ENCODE measurements at places on chromosomes 12 and 14.
A peak's percentile ranks its signal among the peaks of the same experiment; 100 is the strongest.

- DNase-seq = no peak
Measured at GRCh38 chr12:118439068-118439467, 62.7 kb downstream of the SUDS3 start.

DNA sequence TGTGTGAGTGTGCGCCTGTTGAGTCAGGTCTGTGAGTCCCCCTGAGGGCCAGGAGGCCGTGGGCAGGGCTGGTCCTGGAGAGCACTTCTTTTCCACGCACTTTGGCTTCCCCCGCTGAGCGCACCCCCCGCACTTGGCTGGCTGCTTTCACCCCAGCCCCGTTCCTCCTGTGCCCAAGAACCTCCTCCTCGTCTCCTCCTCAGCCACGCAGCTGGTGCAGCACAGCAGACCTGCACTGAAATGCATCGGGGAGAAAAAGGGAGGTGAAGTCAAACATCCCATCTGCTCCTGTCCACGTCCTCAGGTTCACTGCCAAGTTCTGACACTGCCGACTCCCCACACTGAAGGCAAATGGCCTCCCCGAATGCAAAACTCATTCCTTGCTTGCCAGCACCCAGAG, 362.7 kb upstream of the SFSWAP start:
- DNase-seq = no peak

- DNase-seq = no peak
Measured at GRCh38 chr12:42588524-42589464, 752 bp downstream of the PRICKLE1 start.

- no peak for DNase-seq
Measured at GRCh38 chr12:117522559-117522958, 161.1 kb upstream of the NOS1 start.

DNA sequence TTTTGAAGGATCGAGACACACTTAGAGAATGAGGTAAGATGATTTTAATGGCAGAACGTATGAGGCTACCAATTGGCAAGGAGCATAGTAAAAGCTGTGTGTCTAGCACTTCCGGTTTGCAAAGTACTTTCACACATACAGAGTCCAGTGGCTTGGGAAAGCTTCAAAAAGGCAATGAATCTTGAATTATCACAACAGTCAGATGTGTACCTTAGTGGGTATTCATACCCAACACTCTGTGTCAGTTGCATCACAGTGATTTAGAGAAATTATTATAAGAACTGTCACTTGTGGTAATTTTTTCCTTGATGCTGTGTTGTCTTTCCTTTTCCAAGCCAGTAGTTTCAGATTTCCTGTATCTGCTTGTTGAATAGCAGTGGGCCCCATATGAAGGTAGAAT, 424.1 kb downstream of the PCNX1 start:
- DNase-seq = peak; percentile 34

DNA sequence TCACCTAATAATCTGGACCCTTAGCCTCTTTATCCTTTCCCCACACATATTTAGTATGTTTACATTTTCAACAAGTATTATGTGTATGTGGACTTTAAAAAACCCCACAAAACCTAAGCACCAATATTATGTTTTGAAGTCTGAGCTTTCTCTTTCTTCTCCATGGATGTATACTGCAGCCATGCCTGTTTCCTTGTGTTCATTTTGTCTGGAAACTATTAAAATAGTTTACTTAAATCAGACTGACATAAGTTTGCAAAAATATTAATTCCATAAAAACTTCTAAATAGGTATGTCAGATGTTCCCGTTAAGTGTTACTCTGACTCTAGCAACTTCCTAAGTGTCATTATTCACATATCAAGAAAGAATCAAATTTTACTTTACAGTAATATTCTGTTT, 2.9 kb downstream of the HIGD1C start:
- DNase-seq = no peak

- DNase-seq = no peak
Measured at GRCh38 chr14:76919431-76920330, 93.5 kb downstream of the LRRC74A start.

GRCh38 chr12:92908108-92908507, 21.0 kb downstream of the EEA1 start:
- DNase-seq = no peak

DNA sequence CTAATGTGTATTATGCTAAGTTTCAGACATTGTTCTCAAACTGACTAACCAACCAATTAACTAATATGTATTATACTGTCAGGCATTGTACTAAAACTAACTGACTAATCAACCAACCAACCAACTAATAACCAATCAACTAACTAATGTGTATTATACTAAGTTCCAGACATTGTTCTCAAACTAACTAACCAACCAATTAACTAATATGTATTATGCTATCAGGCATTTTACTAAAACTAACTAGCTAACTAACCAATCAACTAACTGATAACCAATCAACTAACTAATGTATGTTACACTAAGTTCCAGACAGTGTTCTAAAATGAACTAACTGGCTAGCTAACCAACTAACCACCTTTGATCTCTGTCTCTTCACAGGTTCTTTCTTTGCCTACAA, 152.3 kb downstream of the SUDS3 start:
- DNase-seq = no peak

- no peak for DNase-seq
Measured at GRCh38 chr12:131367983-131368667, 342.8 kb upstream of the SFSWAP start.

- no peak for DNase-seq
Measured at GRCh38 chr12:116860263-116860662, 21.0 kb downstream of the HRK start.

- DNase-seq = no peak
Measured at GRCh38 chr12:2183556-2184541, 131.1 kb downstream of the CACNA1C start.

DNA sequence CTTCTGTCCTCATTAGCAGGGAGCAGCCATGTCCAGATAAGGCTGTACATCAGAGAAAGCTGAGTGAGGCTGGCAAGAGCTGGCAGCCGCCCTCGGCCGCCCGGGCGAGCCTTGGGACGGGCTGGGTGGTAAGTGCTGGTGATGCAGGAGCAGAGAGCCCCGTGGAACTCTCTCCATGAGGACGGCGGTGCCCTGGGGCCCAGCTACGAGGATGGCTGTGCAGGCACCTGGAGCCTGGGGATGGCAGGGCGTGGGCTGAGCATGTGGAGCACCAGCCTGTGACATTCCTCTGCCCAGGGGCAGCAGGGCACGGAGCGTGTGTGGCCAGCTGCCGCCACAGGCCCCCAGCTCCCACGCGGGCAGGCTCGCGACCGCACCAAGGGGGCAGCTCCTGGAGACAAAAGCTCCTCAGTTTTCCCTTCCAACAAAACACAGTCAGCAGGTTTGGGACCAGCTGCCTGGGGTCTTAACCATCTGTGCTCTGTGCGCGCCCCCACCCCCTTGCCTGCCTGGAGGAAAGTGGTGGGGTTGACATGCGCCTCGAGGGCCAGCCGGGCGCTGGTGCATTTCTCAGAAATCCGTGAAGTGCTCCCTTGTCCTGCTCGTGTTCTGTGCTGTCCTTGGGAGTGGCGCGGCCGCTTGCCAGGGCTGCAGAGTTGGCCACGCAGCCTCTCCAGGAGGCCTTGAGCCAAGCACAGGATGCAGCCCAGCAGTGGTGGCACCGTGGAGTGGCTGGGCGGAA, 21.4 kb downstream of the PACS2 start:
- DNase-seq = no peak

- DNase-seq = no peak
Measured at GRCh38 chr14:105290621-105291346, 10.0 kb downstream of the BRF1 start.

GRCh38 chr14:59161561-59162175, 26.8 kb upstream of the DAAM1 start:
- DNase-seq = peak; percentile 40

GRCh38 chr12:95484524-95484923, 10.6 kb downstream of the METAP2 start:
- no peak for DNase-seq

DNA sequence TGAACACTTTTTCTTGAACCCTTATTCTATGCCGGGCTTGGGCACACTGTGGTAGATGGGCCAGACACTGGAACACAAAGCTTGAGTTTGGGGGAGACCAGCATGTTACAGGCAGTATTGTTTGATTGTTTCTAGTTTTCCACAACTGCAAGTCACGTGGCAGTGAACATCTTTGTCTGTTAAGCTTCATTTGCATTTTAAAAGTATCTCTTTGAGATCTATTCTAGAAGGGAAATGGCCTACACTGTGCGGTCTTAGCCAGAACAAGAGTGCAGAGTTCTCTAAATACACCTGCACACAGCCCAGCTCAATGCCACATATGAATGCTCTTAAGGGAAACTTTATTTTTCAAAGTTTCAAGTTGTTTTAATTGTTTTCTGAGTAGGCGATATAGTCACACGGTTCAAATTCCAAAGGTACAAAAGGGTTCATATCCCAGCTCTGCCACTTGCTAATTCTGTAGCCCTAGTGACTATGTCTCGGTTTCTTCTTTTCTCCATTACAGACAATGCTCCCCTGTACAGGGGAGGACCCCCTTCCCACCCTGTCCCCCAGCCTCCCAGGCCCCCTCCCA, 24.9 kb downstream of the RIN3 start:
- DNase-seq = peak; percentile 67

GRCh38 chr12:121937654-121938053, 19.3 kb downstream of the CFAP251 start:
- no peak for DNase-seq

GRCh38 chr12:71642264-71642663, 21.4 kb downstream of the ZFC3H1 start:
- peak; percentile 30 for DNase-seq

GRCh38 chr14:66152302-66152701, 333.9 kb upstream of the CCDC196 start:
- no peak for DNase-seq

DNA sequence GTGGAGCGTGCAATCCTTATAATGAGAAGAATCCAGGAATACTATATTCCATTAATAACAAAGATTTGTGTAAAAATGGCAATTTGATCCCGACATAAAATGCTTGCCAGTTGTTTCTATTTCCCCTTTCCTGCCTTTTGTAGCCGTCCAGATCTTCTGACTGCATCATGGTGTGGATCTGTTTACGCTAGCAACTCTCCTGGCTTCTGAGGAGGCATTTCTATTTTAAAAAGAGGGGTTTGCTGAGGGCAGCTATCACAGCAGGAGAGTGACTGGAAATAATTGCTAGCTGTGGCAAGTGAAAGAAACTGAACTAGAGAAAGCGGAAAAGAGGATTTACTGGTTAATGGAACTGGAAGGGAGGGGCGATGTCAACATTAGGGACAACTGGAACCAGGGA, 145.6 kb downstream of the ATP23 start:
- no peak for DNase-seq

DNA sequence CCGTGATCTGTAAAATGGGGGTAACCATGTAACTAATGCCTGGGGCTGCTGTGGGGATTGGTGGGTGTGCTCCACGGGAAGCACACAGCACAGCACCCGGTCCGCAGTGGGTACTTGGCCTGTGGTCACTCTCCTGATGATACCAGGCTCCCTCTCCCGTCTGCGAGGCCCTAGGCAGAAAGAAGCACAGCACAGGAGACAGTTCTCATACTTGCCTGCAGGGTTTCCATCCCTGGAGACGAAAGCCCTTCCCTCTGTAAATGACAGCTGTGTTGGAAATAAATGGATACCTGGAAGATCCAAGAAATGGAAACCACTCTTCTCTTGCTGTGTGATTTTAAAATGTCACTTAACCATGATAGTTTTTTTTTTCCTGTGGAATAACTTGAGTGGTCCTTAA, 7.9 kb upstream of the PRMT8 start:
- DNase-seq = no peak

DNA sequence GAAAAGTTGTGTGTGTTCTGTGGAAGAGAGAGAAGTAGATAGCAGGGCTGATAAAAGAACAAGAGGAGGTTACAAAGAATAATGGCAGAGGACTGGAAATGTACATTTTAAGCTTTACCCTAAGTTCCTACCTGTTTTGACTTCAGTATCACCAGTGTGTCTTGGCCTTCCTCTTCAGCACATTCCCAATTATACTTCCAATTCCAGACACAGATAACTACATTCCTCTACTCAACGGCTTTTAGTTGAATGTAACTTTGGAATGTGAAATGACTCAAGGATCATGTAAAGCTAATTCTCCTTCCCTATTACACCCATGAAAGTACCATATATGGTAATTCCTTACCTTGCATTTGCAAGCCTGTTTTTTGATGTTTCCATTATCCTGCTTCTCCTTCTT, 5.0 kb downstream of the MGST1 start:
- DNase-seq = no peak

DNA sequence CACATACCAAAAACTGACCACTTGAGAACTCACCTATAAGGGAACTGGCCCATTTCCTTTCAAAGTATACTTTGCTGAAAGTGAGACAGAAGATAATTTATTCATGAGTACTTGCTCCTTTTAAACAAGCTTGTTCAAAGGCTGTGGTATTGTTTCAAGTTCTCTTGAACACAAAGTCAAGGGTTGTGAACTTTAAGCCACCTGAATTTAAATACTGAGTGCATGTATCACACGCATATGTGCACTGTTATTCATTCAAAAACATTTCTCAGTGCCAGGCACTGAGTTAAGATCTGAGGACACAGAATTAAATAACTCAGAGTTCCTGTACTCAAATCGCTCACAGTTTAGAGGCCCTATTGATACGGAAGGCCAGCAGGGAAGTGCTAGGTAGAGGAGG, 19.1 kb upstream of the LDHB start:
- no peak for DNase-seq

DNA sequence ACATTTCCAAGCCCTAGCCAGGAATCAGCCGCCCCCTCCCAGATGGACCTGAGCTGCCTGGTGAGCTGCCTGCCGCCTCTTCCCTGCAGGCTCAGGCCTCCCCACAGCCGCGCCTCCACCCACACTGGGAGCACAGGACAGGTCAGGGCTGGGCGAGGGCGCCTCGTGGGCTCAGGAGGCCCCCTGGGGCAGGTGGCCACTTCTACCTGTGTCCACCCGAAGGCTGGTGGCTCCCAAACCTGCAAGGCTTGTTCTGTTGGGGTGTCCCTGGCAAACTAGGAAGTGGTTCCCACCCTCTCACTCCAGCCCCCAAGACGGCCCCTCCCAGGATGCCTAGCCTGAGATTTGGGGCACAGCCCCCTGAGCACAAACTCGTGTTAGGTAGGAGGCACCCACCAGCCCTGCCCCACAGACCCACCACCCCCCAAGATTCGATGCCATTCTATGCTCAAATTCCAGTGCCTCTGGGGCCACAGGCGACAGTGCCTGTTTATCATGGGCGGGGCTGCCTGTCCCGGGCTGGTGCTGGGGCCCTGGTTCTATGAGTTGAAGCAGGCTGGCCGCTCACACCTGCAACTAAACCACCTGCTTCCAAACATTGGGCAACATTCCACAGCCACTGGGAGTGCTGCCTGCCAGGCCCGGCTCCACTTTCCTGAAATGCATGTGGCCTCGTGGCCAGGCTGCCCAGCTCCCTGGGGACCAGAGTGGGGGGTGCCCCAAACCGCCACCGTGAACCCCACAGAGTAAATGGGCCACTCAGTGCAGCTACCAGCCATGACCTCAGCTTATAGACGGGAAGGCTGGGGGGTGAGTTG, 6.8 kb downstream of the MMP17 start:
- no peak for DNase-seq

DNA sequence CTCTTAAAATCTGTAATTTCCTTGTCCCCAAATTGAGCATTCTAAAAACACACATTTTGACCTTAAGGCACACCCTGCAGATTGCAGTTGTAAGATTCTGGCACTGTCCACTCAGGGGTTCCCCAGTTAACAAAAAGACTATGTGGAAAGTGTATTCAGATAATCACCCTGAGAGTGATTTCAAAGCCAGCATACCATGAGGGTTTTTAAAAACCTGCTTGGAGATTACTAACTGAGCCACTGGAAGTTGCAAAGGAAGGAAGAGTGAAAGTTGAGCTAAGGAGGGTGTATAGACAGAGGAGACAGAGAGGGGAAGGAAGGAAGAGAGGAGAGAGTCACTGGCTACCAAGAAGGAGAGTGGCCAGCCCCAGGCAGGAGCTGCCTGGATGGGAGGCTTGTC, 82.6 kb downstream of the EML1 start:
- no peak for DNase-seq

GRCh38 chr14:68951035-68951797, 27.9 kb downstream of the ACTN1 start:
- no peak for DNase-seq
